ENCODE measurements at places on chromosomes 7 and 10.

GRCh38 chr10:132351611-132352010, 19.6 kb downstream of the LRRC27 start:
- no peak for DNase-seq

DNA sequence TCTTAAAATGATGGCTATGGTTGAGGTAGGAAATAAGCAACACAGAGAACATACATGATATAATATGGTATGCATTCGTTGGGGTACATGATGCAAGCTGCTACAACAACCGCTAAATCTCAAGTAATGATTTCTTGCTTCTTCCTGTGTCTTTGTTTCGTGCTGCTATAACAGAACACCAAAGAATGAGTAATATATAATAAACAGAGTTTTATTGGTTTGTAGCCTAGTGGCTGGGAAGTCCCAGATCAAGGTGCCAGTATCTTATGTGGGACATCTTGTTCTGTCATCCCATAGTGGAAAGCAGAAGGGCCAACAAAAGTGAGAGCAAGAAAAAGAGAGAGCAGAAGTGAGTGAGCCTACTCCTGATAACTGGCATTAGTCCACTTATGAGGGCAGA, 689.7 kb downstream of the SUGCT start:
- no peak for DNase-seq

DNA sequence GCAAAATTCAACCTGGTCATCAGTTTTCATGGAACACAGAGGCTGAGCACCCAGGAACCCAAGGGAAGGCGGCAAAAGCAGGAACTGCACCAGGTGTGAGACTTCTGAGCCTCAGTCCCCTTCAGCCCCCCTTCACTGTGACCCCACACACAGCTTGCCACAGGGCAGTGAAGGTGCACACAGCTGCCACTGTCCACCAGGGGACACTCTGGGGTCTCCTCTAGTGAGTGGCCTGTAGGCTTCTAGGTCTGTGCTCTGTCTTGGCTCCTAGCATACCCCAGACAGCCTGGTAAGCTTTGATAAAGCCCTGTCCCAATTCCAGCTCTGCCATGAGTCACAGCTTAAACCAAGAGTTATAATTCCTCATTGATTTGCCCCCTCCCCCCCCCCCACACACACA, 12.1 kb downstream of the KCNH2 start:
- DNase-seq, result no peak

DNA sequence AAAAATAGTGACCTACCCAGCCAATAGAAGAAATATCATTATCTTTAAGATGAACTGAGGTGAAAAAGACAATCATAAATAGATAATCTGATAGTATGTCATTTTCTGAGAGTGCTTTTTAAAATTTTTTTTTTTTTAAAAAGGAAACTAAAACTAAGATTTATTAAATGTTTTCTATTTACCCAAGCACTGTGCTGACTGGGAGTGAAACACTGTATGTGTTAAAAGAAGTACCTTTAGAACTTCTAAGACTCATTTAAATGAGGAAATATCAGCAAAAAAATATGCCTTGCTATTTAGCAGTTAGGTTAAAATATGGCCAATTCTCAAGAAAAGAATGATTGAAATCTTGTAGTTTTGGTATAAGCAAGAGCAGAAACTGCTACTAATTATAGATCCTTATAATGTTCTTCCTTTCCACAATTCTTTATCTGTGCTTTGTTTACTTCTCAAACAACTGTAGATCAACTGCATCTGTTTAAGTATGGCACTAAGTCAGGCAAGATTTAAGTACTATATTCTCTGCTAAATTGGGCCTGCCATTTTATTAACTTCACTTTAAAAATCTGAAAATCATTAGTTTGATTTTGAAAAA, 39.5 kb upstream of the WNT2 start:
- no peak for DNase-seq

- no peak for DNase-seq
Observed at GRCh38 chr10:90598513-90598912, 259.3 kb downstream of the HTR7 start.

DNA sequence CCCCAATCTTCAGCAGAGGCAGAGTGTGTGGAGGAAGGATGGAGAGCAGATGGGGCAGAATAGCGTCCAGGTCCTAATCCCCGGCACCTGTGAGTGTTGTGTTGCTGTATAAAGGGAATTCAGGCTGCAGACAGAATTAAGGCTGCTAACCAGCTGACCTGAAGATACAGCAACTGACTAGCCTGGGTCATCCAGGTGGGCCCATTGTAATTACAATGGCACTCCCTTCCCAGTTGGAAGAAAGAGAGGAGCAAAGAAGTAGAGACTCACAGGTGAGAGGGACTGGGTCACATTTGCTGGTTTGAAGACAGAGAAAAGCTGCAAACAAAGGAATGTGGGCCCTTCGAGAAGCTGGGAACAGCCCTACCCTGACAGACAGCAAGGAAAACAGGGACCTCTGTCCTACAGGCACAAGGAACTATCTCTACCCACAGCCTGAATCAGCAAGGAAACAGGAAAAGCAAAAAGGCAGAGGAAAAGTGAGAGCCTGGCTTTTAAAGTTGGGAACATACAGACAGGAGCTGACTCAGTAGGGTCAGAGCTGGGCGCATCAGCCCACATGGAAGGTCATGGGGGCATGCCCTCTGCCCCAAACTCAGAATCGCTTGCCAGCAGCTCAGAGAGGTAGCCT, 11.6 kb upstream of the TMEM72 start:
- DNase-seq, result no peak

DNA sequence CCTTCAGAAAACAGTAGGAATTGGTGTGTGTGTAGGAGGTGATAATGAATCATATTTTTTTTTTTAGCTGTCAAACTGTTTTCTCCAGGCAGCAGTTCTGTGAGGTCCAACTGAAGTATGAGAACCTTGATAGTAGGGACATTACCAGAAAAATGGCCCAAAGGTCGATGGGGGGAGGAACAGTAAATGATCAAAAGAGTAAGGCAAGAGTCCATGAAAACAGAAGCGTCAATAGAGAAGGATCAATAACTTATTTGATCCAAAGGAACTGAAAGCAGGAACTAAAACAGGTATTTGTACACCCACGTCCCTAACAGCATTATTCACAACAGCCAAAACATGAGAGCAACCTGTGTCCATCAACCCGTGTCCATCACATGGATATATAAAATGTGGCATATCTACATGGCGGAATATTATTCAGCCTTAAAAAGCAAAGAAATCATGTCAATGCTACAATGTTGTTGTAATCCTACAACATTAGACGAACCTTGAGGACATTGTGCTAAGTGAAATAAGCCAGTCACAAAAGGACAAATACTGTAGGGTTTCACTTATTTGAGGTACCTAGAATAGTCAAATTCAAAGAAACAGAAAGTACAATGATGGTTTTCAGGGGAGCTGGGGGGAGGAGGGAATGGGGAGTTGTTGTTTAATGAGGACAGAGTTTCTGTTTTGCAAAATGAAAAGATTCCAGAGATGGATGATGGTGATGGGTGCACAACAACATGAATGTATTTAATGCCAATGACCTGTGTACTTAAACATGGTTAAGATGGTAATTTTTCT, 214.0 kb upstream of the KLF14 start:
- no peak for DNase-seq
